Right forelimb (tissue), 1 donor: ENCODE measurements at places on chromosomes 6 and 20.

GRCh38 chr20:50394569-50394968 lies 115.6 kb upstream of the PTPN1 start:
- no peak for DNase-seq

GRCh38 chr6:73236144-73236750 lies 11.0 kb upstream of the KHDC1L start:
- DNase-seq, result no peak

DNA sequence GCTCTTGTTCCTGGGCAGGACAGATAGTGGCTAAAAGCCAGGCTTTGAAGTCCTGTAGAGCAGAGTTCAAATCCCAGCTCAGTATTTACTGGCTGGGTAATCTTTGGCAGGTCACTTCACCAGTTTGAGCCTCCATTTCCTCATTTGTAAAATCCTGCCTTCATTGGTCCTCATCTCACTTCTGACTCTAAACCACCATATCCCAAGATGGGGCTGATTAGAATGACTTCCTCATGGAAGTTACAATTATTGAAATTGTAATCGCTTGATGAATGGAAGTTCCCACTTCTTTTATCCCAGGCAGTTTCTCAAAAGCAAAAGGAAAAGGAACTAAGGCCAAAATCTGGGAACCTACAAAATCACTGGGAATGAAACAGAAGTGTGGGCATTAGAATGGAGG lies 35.9 kb upstream of the B4GALT5 start:
- DNase-seq, result no peak

- no peak for DNase-seq
Measured at GRCh38 chr6:8858854-8859331, 423.5 kb upstream of the SLC35B3 start.

GRCh38 chr6:135176464-135176863 lies 4.6 kb upstream of the MYB start:
- DNase-seq, result no peak

GRCh38 chr6:44276667-44277640 lies 6.7 kb downstream of the TMEM151B start:
- DNase-seq, result no peak

GRCh38 chr20:48965189-48965910 lies 43.8 kb downstream of the ARFGEF2 start:
- no peak for DNase-seq

- no peak for DNase-seq
Measured at GRCh38 chr6:11224252-11224965, 8.1 kb downstream of the NEDD9 start.

DNA sequence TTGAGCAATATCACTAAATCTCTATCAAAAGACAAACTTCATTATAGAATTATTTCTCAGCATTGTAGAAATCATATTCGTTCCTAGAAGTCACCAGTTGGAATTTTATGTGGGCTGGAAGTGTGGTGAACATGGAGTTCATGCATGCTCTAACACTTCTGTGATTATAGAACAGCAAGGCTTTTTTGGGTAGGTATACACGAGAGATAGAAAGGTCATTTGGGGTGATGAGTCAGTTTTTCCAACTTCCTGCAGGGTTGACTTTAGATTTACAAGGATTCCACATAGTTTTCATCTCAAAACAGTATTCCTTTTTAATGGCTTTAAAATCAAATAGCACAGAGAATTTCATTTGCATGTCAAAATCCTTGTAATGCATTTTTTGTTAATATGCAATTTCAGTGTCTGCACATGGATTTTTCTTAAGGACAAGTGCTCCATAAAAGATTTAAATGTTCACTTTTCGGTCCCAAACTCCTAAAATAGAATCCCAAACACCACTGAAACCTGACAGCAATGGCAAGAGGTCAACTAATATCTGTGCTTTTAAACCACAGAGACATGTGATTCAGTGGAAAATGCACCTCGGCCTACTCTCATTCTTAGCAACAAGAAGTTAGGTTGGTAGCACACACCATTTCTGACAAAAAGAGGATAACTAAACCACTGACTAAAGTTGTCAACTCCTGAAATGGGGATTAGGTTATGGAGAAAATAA lies 211.0 kb downstream of the MOXD1 start:
- DNase-seq, result no peak

GRCh38 chr20:16128538-16129106 lies 444.6 kb downstream of the KIF16B start:
- no peak for DNase-seq

- peak; percentile 20 for DNase-seq
Measured at GRCh38 chr6:149969635-149970034, 5.9 kb downstream of the ULBP1 start.

DNA sequence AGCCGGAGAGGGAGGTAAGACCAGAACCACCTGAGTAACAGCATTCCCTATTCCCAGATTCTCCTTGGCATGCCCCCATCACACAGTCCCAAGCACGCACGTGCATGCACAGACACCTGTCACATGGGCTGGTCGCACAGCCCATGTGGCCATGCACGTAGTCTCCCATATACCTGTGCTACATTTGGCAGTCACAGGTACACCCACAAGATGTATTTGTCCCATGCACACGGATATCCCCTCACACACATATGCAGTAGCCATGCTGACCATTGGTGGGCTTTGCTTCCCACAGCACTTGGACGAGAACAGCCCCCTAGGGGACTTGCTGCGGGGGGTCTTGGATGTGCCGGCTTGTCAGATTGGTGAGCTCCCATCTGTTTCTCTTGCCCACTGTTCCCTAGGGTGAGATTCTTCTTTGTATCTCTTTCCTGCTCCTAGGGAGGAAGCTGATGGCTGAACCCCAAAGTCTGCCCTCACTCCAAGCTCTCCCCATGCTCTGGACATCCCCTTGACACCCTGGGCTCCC lies 31.9 kb downstream of the PLCG1 start:
- DNase-seq, result no peak

GRCh38 chr20:15399781-15400180 lies 1062.4 kb upstream of the FLRT3 start:
- DNase-seq, result no peak

DNA sequence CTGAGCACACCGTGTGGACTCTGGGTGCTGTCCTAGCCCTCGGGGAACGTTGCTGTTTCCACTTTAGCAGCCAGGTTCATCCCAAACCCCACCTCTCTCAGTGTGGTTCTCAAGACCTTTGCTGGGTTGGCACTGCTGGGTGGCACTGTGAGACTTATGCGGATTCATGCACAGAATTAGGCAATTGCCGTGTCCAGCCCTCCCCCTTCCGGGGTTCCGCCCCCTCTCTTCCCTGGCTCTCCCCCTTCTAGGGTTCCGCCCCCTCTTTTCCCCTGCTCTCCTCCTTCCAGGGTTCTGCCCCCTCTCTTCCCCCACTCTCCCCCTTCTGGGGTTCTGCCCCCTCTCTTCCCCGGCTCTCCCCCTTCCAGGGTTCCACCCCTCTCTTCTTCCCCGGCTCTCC lies 39.8 kb upstream of the SLCO4A1 start:
- no peak for DNase-seq

DNA sequence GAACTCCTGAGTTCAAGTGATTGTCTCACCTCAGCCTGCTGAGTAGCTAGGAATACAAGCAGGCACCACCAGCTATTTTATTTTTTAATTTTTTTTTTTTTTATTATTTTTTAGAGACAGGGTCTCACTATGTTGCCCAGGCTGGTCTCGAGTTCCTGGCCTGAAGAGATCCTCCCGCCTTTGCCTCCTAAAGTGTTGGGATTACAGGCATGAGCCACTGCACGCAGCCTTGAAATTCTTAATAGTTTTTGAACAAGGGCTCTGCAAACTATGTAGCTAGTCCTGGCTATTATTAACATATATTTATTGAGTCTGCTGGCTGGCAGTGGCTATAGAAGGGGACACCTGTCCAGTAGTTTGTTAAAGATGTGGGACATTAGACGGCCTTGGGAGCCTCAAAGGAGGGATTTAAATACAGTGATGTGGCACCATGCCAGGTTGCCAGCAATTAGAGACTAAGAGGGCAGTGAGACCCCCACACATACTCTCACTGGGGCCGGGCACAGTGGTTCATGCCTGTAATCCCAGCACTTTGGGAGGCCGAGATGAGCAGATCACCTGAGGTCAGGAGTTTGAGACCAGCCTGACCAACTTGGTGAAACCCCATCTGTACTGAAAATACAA lies 21.1 kb upstream of the TAF8 start:
- no peak for DNase-seq

- DNase-seq, result no peak
Measured at GRCh38 chr20:49505518-49505917, 23.1 kb upstream of the KCNB1 start.

DNA sequence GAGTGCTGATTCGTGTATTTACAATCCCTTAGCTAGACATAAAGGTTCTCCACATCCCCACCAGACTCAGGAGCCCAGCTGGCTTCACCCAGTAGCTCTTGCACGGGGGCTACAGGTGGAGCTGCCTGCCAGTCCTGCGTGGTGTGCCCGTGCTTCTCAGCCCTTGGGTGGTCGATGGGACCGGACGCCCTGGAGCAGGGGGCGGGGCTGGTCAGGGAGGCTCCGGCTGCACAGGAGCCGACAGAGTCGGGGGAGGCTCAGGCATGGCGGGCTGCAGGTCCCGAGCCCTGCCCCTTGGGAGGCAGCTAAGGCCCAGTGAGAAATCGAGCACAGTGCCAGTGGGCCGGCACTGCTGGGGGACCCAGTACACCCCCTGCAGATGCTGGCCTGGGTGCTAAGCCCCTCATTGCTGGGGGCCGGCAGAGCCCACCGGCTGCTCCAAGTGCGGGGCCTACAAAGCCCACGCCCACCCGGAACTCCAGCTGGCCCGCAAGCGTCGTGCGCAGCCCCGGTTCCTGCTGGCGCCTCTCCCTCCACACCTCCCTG lies 48.9 kb upstream of the UST start:
- DNase-seq, result no peak

DNA sequence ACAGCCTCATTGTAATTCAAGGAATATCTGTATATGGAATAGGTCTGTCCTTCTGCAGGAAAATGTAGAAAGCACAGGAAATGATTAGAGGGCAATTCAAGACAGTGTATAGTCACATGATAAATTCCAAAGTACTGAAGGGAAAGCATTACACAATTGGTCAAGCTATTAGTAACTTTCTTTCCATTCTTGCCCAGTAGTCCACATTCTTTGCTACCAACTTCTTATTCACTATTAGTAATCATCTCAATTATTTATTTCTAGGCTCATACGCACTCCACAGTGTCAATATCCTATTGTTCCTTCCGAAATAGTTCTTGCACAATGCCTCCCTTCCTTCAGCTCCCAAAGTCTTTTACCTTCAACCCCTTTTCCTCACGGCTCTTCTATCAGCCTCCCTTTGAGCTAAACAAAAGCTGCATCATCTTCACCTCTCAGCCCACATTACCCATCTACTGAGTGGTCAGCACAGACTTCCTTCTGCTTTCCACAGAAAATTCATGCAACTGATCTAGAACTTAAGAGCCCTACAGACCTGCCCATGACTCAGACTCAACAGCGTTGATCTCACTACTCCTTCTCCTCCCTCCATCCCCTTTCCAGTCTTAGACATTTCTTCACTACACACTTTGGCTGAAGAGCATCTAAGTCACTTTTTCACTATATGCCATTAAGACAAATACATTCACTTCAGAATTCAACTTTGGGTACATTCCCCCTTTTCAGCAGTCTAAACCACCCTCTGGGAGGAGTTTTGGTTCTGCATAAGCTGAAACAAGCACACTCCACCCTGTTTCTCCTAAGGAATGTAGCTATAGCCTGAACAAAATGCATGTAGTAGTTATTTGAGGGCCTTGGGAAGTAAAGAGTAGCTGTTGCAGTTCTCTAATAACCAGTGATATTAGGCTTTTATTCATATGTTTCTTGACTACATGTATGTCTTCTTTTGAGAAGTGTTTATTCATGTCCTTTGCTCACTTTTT lies 157.9 kb downstream of the KIF16B start:
- DNase-seq, result no peak

DNA sequence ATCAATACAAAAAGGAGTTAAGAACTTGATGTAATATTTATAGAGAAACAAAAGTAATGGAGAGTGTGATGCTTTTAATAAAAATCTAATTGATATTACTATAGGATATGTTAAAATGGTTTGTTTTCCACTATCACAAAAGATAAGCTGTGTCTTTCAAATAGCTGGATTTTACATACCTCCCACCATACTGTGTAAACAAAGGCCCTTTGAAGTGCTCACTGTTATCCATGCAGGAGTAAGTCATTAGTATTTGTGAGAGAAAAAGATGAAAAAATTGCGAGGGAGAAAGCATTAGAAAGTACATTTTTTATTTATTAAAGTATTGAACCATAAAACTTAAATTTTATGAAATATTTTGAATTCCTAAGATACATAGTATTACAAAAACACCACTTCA lies 733.0 kb downstream of the GRIK2 start:
- DNase-seq, result no peak

GRCh38 chr20:18919996-18920395 lies 106.4 kb downstream of the SCP2D1 start:
- DNase-seq, result no peak

GRCh38 chr20:61260905-61261304 lies 8.8 kb downstream of the CDH4 start:
- no peak for DNase-seq

- peak; percentile 80 for DNase-seq
Measured at GRCh38 chr6:143743301-143744166, 65.8 kb downstream of the PHACTR2 start.

DNA sequence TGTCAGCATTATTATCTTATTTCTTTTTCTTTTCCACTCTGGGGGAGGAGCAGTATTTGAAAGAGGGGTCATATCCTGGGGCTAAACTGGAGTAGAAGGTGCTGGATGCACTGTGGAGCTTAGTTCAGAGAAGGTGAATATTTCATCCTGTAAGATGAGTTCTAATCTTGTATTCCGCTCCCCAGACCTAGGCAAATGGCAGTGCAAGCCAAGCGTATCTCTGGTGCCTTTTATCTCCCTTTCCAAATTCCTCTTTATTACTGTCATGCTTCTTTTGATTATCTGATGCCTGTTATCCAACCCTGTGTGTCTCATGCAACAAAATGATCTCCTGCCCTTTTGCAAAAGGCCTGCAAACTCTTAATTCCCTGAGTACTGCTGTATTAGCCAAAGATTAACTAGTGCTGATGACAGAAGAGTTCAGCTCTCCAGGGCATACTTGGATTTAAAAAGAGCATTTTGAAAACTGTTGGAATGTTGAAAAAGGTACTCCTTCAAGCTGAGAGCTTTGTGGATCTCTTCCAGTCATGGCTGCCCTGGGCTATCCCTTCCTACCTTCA lies 138.0 kb downstream of the CARMIL1 start:
- DNase-seq, result no peak

GRCh38 chr20:1122388-1123315 lies 4.2 kb downstream of the PSMF1 start:
- no peak for DNase-seq

DNA sequence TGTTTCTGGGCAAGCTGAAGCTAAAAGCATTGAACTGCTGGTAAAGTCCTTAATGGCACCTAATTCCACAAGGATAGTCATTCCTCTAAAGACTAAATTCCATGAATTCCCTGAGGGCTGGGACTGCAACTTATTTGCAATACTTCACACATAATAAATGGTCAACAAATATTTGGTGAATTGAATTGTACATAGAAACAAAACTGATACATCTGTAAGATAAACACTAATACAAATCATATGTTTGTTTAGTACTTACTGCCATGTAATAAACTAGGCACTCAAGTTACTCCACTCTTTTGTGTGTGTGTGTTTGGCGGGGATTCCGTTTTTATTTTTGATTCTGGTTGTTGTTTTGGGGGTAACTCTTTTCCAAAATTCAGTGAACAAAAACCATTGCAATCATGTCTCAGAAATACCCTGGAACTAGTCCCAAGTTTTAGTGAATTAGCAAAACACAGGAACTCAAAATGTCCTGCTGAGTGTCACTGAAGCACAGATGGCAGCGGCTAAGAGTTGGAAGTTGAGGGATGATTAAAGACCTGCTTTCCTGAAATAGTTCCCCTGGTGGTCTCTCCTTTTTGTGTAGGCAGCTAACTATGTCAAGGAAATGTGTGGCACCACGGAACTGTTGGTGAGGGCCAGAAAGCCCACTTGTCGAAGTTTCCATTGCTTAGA lies 74.8 kb upstream of the SNRPB2 start:
- DNase-seq, result no peak
